ENCODE measurements at places on chromosomes 4 and X.

DNA sequence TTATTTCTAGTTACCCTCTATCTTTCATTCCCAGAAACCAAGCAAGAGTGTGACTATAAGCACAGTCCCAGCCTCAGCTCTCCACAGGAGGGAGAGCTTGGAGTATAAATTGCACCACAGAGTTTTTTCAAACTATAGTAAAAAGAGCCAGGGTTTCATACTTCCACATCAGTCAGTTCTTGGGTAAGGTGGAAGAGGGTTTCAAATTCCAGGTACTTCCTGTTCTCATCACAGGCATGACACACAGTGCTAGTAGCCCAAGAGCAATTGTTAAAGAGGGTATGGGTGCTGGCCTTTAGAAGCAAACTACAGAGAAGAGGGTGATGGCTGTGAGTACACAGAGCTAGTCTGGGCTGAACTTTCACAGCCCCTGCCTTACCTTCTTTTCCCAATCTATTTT, 5.7 kb upstream of the IL1RAPL1 start:
- no peak for DNase-seq

DNA sequence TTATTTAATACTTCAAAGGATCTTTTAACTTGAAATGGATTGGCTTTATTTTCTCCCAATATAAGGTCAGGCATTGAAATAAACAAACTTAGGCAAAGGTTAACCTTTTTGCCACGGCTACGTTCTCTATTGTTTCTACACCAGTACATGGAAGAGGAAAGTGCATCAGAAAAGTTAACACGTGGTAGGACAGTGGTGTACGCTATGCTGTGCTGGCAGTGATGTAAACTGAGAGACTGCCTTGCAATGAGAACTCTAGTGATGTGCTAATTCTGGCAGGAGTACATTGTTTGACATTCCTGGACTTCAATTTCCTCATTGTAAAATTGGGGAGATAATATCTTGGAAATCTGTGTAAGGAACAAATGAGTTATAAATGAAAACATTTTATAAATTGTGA, 208.2 kb downstream of the TMA16 start:
- no peak for DNase-seq

DNA sequence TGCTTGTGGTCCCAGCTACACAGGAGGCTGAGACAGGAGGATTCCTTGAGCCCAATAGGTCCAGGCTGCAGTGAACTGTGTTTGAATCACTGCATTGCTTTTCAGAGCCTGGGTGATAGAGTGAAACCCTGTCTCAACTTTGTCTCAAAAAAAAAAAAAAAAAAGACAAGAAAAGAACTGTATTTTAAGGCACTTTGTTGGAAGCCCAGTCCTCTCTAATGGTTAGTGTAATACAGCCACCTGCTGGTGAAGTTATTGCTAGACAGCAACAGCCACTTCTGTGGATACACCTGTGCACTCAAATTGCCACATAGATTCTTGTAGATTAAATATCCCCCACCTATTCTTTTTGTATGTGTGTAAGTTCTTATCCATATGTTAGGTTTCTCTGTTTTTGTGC, 10.1 kb upstream of the FGG start:
- no peak for DNase-seq

GRCh38 chrX:1591863-1592469, 562 bp downstream of the AKAP17A start:
- DNase-seq: no peak

GRCh38 chrX:154592505-154592904, 7.6 kb downstream of the CTAG1A start:
- DNase-seq: no peak

DNA sequence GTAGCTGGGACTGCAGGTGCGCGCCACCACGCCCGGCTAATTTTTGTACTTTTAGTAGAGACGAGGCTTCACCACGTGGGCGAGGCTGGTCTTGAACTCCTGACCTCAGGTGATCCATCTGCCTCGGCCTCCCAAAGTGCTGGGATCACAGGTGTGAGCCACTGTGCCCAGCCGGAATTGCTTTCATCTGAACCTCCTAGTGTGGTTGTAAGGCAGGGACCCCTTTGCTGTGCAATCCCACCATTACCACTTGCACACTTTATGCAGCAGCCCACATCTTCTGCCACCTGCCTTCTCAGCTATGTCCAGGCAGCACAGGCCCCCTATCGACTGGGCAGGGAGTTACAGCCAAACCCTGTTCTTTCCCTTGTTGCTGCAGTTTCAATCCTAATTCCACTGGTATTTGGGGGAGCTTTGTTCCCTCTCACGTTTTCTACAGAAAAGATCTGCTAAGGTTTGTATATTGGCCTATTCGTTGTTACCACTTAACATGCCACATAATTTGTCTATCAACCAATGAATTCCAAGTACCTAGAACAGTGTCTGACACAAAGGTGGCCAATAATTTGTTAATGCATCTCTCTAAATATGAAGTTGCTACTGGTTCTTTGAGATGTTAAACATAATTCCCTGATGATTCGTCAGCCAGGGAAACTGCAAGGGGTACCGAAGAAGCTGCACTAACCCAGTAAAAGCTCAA, 6.5 kb downstream of the RPL39 start:
- DNase-seq: no peak

GRCh38 chr4:166432842-166433241, 559.8 kb downstream of the TLL1 start:
- DNase-seq: no peak

GRCh38 chr4:18777190-18777930, 755.8 kb upstream of the LCORL start:
- no peak for DNase-seq

DNA sequence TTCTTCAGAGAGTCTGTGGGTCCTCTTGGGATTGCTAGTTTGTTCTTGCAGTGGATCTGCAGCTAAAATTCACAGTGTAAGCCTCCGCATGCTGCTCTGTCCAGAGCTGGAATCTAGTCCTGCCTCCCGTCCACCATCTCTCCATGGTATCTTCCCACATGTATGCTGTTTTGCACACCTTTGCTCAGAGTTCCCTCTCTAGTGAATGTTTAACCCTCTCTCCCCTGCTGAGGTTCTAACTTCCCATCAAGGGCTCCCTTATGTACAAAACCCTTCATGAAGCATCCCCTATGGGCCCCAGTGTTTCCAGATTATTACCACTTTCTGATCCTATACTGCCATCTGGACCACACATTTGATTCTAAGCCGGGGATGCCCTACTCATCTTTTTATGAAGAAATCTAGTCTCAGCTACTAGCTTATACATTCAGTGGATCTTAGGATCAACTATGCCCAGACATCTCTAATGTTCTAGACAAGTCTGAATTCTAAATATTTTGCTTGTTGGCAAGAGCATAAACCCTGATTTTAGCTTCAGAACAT, 157.3 kb downstream of the CPEB2 start:
- DNase-seq: no peak

- DNase-seq: no peak
Observed at GRCh38 chr4:10326075-10326474, 131.2 kb downstream of the ZNF518B start.

DNA sequence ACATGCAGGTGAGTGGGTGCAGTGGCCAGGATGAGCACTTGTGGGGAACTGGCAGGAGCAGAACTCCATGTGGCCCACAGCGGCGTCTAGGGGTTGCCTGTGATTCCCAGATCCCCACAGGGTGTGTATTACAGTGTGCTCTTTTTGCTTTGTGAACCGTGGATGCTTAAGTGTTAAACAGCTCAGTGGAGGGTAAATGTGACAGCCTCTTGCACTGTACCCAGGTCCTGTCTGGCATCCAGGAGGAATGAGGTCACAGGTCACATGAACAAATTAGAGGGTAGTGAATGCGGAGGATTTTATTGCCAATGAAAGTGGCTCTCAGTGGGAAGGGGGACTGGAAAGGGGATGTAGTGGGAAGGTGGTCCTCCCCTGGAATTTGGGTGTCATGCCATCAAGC, 447.8 kb downstream of the SPRY1 start:
- DNase-seq: no peak

GRCh38 chr4:48235050-48235449, 34.6 kb downstream of the TEC start:
- no peak for DNase-seq

DNA sequence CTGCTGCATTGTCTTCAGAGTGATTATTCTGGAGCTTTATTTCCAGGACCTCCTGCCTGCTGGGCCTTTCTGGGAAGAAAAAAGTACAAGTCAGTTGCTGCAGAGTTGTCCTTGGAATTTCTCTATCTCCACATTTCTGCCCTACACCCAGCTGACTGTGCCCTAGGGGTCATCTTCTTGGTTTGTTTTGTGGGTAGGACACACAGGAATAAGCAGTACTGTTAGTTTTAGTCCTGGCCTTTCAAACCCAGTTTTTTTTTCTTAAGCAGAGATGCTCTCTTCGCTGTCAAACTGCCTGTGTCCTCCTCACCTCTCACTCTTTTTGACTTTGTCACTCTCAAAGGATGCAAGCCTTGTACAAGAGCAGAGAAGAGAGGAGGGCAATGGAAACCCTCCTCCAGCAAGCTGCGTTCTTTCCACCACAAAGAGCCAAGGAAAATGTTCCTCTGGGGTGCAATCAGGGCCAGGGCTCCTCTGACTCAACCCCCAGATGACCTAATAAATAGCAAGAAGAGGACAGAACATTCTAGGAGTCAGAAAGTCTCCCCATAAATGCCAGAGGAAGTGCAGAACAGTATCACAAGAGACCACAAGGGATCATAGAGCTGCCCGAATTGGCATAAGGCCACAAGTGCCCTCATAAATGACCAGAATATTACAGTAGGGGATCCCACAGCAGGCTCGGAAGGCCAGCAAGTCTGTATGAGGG, 186.2 kb downstream of the RCHY1 start:
- no peak for DNase-seq

- DNase-seq: no peak
Observed at GRCh38 chr4:26218677-26219605, 101.9 kb upstream of the RBPJ start.

GRCh38 chr4:7075962-7076695, 8.3 kb upstream of the GRPEL1 start:
- DNase-seq: no peak

- no peak for DNase-seq
Observed at GRCh38 chrX:13165266-13166189, 121.1 kb upstream of the FAM9C start.

DNA sequence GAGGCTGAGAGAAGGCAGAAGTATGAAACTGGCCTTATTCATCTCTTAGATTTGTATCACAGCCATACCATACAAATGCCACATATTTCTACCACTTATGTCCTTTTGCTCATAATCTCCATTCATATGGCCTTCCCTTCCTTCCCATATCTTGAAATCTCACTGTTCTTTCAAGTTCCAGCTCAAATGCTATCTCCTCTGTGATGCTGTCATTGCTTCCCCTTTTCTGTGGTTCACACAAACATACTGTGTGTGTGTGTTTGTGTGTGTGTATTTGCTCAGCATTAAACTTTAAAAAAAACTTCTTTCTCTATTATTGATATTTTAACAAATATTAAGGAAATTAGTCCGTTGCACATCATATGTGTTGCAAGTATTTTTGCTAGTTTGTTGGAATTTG, 26.7 kb downstream of the PHKA1 start:
- DNase-seq: no peak

GRCh38 chr4:58502839-58503238, 1392.7 kb upstream of the IGFBP7 start:
- DNase-seq: no peak

DNA sequence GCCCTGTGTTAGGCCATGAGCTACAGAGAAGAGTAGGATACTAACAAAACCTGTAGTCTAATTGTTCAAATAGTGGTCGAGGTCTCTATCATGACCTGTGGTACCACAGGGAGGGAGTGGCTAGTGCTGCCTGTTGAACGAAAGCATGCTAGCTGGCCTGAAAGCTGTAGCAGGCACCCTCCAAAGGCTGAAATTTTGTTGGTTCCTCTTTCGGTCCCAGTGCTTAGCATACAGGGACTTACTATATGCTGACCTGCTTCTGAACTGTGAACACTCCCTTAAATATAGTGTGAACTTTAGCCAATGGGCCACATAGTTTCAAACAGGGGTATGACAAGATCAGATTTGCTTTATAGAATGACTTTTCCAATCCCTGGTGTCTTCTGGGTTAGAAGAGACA, 113.4 kb downstream of the PJA1 start:
- DNase-seq: no peak

GRCh38 chrX:15515931-15516330, 15.3 kb downstream of the BMX start:
- no peak for DNase-seq

DNA sequence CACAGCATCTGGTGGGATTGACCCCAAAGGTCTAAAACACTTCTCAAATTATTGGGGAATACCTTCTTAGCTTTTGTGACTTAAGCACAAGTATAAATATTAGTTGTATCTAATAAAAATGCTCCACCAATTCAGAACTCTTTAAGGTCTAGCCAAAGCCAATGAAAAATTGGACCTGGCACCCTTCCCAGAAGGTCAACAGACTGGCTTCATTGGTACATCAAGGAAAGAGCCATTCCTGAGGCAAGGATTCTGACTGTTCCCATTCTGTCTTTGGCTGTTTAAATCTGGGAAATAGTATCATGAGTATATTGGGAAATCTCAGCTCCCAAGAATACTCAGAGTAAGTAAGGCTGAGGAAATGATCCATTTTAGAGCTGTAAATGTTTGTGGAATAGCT, 153.0 kb upstream of the TRPC5 start:
- no peak for DNase-seq

Measured in stimulated activated CD4-positive, alpha-beta T cell treated with anti-CD3 and anti-CD28 coated beads, Interleukin-1b, Interleukin-23, amount 100 ng/mL, for 1 hour (primary cell).